ENCODE measurements at places on chromosomes 5 and 9.

DNA sequence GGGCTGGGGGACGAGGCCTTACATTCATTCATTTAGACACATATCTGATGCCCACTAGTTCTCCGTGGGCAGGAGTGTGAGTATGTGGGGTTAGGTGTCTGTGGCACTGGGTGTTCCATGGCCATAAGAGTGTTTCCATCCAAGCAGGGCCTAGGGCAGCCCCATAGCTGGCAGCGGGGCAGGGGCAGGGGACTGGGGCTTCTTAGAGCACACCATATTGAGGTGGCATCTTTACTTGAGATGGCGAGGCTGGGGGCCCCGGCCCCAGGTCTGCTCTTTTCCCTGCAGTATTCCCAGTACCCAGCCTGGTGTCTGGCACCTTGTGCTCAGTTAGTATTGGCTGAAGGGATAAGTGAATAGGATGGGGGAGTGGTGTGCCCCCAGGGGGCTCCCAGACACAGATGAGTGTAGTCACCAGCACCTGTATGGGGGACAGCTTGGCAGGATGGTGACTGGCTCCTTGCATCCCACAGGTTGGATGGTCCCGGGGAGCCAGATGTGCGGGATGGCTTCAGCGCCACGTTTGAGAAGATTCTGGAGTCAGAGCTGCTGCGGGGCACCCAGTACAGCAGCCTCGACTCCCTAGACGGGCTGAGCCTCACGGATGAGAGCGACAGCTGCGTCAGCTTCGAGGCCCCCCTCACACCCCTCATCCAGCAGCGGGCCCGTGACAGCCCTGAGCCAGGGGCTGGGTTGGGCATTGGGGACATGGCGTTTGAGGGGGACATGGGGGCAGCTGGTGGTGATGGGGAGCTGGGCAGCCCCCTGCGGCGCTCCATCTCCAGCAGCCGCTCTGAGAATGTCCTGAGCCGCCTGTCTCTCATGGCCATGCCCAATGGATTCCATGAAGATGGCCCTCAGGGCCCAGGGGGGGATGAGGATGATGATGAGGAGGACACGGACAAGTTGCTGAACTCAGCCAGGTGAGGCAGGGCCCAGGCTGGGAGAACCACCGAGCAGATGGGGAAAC lies 17.5 kb downstream of the PSD2 start:
- DNase-seq = no peak

- no peak for DNase-seq
Observed at GRCh38 chr5:176632745-176633144, 2.3 kb downstream of the EIF4E1B start.

DNA sequence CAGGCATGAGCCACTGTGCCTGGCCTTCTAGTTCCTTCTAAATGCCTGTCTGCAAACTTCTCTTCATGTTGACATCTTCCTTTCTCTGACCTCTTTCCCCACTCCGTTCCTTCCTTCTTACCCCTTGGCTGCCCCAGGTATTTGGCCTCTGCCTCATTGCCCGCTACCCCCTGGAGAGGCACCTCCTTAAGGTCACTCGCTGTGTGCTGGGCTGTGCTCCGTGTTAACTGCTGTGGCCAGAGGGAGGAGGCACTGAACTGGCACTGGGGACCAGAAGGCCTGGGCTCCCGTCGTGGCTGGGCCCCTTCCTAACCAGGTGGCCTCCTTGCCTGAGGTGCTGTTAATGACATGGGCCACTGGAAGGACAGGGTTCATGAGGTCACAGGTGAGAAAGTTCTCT lies 39.4 kb downstream of the LAMC3 start:
- no peak for DNase-seq

- DNase-seq = no peak
Observed at GRCh38 chr5:54040804-54041203, 269.6 kb downstream of the ARL15 start.

DNA sequence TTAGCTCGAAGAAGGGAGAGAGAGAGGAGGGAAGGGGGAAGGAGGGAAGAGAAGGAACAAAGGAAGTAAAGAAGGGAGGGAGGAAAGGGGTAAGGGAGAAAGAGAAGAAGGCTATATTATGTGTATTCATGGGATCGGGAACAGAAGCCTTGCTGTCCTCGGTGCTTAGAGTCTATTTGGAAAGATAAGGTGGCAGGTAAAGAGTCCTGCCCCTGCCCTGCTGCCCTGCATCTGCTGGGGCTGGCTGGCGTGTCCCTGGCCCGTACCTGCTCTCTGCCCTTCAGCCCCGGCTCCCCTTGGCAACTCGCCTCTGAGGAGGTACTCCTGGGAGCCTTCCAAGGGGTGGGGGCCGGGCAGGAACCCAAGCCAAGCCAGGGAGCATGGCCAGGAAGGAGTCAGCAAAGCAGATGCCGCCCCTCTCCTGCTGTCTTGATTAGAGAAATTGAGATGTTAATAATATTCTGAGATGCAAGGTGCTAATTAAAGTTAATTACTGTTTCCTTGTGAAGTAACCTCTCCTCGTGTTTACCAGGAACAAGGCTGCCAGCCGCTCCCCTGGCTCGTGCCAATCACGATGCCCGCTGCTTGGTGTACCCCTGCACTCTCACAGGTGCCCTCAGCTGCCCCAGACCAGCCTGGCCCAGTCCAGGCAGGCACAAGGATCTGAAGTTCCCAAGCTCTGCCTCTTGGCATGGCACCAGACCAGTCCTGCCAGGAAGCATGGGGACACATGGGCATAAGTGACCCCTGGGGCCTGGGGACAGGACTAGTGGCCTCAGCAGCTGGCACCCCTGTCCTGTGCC lies 36.6 kb downstream of the PCDH1 start:
- DNase-seq = no peak

DNA sequence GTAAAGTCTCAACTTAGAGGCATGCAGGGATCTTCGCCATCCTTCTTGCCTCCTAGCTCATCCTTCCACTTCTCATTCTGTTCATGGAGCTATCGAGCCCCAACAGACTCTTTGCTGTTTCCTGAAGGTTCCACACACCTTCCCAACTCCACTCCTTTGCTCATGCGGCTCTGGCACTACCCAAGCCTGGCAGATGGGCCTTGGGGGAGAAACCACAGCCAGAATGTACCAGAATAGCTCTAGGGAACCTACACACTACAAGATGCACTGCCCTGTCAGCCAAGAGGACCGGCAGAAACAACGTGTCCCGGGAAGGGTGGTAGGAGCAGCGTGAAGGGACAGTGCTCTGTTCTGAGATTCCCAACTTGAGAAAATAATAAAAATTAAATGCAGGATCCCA lies 178.9 kb downstream of the GABBR2 start:
- DNase-seq = no peak

DNA sequence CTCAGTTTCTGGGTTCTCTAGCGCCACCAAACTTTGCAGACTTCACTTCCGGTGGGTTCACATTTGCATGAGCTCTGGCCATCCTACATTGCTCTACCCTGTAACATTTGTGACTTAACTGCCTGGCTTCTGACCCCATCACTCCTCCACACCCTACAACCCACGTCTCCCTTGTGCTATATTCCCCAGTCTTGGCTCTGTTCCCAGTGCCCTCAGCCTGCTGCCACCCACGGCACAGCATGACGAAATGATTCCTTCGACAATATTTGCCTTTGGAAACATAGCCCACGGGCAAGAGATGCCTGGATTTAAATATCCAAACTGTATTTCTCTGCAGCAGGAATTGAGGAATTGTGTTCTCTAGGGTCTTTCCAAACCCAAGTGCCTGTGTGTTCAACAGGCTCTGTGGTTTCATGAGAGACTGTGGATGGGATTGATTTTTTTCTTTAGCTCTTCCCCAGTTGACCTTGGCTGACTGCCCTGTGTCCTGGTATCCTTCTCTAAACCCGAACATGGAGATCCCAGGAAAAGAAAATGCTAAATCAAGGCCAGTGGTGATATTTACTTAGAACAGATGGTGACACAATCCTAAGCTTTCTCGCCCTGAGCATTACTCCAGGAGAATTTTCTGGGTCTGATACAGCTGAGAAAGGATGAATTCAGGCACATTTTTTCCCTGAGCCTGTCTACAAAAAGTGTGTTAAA lies 44.4 kb upstream of the GRIA1 start:
- no peak for DNase-seq

DNA sequence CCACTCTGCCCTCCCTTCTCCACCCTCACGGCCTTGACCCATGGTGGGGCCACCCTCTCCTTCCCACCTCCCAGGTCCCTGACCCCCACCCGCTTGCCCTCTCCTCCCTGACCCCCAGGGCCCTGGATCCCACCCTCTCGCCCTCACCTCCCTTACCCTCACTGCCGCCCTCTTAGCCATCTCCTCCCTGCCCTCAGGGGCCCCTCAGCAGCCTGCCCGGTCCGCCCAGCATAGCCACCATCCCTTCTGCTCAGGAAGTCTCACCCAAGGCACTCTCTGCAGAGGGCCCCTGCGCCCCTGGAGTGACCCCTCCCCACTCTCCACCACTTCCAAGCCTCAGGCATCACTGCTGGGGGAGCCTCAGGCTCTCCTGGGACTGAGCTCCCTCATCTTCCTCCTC lies 66.3 kb downstream of the MRPL36 start:
- DNase-seq = no peak

DNA sequence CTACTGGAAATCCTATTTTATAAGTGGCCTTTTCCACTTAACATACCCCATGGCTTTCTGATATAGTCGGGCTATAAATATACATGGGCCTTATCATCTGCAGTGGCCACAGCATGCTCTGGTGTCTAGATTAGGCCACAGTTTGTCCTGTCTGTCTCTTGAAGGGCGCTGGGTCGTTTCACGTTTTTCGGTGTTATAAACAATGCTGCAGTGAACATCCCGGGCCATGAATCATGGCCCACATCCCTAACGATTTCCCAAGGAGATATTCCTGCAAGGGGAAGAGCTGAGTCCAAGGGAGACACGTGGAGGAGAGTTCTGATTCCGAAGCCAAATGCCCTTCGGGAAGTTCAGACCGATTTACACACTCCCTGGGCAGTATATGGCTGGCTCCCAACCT lies 8.4 kb downstream of the PLPP7 start:
- no peak for DNase-seq

DNA sequence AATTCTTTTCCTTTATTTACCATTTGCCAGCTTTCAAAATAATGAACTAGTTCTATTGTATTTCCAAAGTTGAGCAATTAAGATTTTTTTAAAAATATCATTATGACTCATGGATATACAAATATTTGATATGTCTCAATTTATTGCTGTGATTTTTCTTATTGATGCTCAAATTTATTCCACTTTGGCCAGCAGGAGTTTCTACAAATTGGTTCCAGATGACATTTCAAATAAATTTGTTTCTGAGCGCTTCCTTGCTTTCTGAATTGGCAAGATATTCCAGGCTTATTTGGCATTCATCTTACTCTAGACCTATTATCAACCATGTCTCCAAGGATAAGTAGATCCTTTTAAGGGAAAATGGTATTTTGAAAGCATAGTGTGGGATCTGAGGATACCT lies 58.5 kb upstream of the TJP2 start:
- no peak for DNase-seq

DNA sequence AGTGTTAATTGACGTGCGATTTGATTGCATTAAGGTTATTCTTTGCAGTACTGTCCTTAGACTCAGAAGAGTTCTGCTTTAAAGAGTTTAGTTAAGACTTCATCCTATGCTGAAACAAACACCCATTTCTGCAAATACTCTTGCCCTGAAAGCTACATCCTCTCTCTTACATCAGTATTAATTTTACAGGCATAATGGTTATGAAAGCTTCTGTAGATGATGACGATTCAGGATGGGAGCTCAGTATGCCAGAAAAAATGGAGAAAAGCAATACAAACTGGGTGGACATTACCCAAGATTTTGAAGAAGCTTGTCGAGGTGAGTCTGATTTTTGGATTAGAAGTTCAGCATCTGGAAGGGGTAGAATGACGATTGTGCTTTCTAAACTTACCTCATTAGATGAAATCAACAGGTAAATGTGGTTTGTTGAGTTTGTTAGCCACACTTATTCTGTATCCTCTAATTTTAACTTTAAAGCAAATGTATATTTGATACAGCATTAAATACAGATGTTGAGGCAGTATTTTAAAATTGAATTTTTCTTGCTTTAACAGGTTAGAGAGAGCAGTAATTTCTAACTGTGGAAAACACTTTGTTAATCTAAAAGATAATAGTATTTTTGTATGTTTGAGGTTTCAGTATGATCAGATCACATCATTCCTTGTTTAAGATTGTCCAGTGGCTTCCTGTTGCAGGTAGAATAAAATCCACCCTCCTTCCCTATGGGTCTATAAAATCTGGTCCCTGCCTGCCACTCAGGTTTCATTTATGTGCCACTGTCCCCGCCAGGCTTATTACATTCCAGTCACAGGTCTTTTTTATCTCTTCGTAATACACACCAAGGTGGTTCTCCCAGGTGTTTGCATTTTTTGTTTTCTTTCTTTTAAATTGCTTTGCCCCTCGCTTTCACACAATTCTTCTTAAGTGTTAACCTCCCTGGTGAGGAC lies 1.3 kb downstream of the NAA35 start:
- DNase-seq = no peak

- no peak for DNase-seq
Observed at GRCh38 chr5:78062645-78063044, 231.9 kb downstream of the AP3B1 start.

DNA sequence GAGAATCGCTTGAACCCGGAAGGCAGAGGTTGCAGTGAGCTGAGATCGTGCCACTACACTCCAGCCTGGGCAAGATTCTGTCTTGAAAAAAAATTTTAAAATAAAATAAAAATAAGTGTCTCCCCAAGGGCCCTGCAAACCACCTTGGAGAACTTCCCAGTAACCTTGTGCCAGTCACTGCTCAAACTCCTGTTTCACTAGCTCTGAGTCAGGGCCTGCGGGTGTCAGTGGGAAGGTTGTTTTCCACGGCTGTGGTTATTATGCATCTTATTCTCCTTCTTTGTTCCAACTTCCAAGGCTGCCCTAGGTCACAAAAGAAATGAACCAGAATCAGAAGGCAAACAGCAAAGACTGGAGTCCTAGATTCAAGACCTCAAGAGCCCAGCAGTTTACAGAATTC lies 246.7 kb downstream of the ADAMTSL1 start:
- no peak for DNase-seq

DNA sequence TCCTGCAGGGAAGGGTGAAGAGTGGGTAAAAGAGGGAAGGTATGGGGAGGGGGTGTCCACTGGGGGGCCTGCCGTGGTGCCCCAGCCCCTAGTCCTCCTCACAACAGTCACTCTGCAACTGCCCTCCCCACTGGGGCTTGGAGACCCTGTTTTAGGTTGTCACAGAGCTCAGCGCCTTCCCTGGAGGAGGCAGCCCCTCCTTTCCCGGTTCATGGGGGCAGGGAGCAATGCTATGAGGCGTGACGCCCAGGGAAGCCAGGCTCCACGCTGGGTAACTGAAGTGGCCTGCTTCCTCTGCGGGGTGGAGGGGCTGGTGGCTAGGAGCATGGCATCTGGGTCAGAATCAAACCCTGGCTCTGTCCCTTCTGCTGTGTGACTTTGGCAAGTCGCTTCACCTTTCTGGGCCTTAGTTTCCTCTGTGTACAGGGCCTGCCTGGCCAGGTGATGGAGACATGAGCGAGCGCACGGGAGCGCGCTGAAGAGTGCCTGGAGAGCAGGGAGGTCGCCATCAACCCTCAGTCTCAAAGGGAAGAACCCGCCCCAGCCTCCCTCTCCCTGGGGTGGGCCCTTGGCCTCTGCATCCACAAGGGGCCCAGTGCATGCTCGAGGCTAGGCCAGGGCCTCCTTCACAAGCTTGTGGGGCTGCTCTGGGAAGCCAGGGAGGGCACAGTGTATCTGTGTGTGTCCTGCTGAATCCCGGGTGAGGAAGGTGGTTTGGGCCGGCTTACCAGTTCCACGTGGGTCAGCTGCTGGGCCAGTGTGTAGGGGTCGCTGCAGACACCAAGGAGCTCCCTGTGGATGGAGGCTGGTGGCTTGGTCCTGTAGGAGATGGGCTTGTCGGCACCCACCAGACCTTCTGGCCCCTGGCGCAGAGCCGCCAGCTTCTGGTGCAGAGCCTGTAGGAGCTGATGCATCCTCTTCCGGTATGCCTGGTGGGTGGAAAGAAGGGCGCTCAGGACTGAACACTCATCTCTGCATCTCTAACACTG lies 56.4 kb upstream of the RNF130 start:
- no peak for DNase-seq
